Endothelial cell of umbilical vein (primary cell): ENCODE measurements at places on chromosomes 11 and 22. TPM values are rescaled to one million over a fixed set of nuclear protein-coding genes. Genes with fewer than 3 reads are reported as not detected.

PLAAT2 gene
- not detected in 2 replicates for total RNA-seq

SHISAL1 gene
- total RNA-seq: 0.07 and 0.09 TPM in 2 replicates

OR52K2 gene
- total RNA-seq: not detected in 2 replicates

SLCO2B1 gene
- not detected in 2 replicates for total RNA-seq

RPS6KA4 gene
- total RNA-seq: 41.8 and 44.1 TPM in 2 replicates

CPT1B gene
- total RNA-seq: 3.6 and 7.1 TPM in 2 replicates

GLYATL1 gene
- not detected in 2 replicates for total RNA-seq

OR4C16 gene
- total RNA-seq: not detected in 2 replicates

C11orf87 gene
- not detected in 2 replicates for total RNA-seq

KCTD14 gene
- 1.1 and 1.8 TPM in 2 replicates for total RNA-seq

STK33 gene
- 1.6 and 3.4 TPM in 2 replicates for total RNA-seq

CARD18 gene
- not detected in 2 replicates for total RNA-seq

TMEM45B gene
- total RNA-seq: not detected in 2 replicates

CRYBB1 gene
- total RNA-seq: not detected in 2 replicates

PPP1R14B gene
- 431 TPM in 2 replicates for total RNA-seq

TPH1 gene
- total RNA-seq: 0.07 and 0.42 TPM in 2 replicates

SYCE3 gene
- total RNA-seq: not detected in 2 replicates

RFPL1 gene
- not detected in 2 replicates for total RNA-seq

PKNOX2 gene
- 0.11 and 0.14 TPM in 2 replicates for total RNA-seq

APOA5 gene
- not detected in 2 replicates for total RNA-seq

PLAAT5 gene
- total RNA-seq: not detected in 2 replicates

SCGB1A1 gene
- not detected in 2 replicates for total RNA-seq

POU2AF2 gene
- total RNA-seq: not detected in 2 replicates

TMPRSS4 gene
- total RNA-seq: not detected in 2 replicates

NXPE1 gene
- not detected in 2 replicates for total RNA-seq

EMID1 gene
- 0.39 and 0.51 TPM in 2 replicates for total RNA-seq

F2 gene
- not detected in 2 replicates for total RNA-seq

GRM5 gene
- 0.11 and 0.28 TPM in 2 replicates for total RNA-seq

SLC22A8 gene
- total RNA-seq: not detected in 2 replicates

OR10A2 gene
- not detected in 2 replicates for total RNA-seq

ROBO4 gene
- 464 and 474 TPM in 2 replicates for total RNA-seq

NLRP14 gene
- total RNA-seq: 0.24 and 0.35 TPM in 2 replicates

DYNC2H1 gene
- 4.2 and 5.7 TPM in 2 replicates for total RNA-seq

ALDH3B2 gene
- not detected in 2 replicates for total RNA-seq

RAB3IL1 gene
- 1.2 and 3.6 TPM in 2 replicates for total RNA-seq

SDHAF2 gene
- total RNA-seq: 40.3 and 44.5 TPM in 2 replicates

SLC22A12 gene
- total RNA-seq: not detected in 2 replicates

DERL3 gene
- total RNA-seq: 2.4 and 3.4 TPM in 2 replicates

LRRC74B gene
- total RNA-seq: not detected in 2 replicates

ATF4 gene
- 312 and 324 TPM in 2 replicates for total RNA-seq

HIKESHI gene
- 38.7 and 40.2 TPM in 2 replicates for total RNA-seq

IL18BP gene
- total RNA-seq: 12.9 and 13.0 TPM in 2 replicates

MRGPRE gene
- not detected in 2 replicates for total RNA-seq

PIWIL4 gene
- total RNA-seq: 0.25 and 0.64 TPM in 2 replicates

DRICH1 gene
- 0.32 TPM in 1 of 2 replicates, not detected in the other for total RNA-seq

GRAP2 gene
- not detected in 2 replicates for total RNA-seq

FZD4 gene
- 109 and 112 TPM in 2 replicates for total RNA-seq

GLYATL2 gene
- total RNA-seq: not detected in 2 replicates

PI4KA gene
- total RNA-seq: 51.4 and 56.4 TPM in 2 replicates

ELFN2 gene
- total RNA-seq: 1.3 and 1.4 TPM in 2 replicates

ZBTB16 gene
- total RNA-seq: 19.5 and 20.3 TPM in 2 replicates

TSPAN18 gene
- total RNA-seq: 65.3 and 118 TPM in 2 replicates

FBXO3 gene
- total RNA-seq: 20.8 and 23.1 TPM in 2 replicates

SLC35E4 gene
- total RNA-seq: 15.3 TPM in 2 replicates

PLAAT3 gene
- total RNA-seq: 22.8 and 24.2 TPM in 2 replicates

DEUP1 gene
- not detected in 2 replicates for total RNA-seq

TEAD1 gene
- 43.2 and 49.0 TPM in 2 replicates for total RNA-seq

OR8A1 gene
- total RNA-seq: not detected in 2 replicates

CD6 gene
- total RNA-seq: not detected in 2 replicates
